ENCODE measurements at places on chromosomes 16 and 17.

DNA sequence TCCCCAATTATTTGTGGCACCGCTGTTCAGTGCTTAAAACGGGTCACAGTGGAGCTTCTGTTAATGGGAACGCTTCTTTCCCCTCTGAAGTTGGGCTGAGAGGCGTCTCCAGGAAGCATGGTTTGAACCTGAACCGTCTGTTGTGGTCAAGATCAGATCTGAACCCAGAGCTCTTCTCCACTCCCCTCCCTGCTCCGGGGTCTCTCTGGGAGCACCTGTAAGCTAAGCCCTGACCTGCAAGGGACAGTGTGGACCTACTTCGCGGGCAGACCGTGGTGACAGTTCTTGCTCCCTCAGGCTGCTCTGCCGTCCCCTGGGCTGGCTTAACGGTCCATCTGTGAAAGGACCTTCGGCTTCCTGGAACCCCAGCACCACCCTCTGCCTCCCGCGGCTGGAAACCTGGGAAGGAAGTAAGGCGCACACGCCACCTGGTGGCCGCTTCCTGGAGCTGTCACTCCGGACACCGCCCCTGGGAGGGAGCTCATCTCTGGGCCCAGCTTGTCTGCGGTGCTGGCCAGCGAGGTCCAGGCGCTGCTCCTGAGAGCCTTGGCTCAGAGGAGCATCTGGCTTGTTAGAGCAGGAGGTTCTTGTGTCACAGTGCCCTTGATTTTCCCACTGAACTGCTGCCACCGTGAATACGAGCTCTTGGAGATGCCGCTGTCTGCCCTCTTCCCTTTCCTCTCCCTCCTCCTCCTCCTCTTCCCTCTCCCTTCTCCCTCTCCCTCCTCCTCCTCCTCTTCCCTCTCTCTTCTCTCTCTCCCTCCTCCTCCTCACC is 518.5 kb upstream of the EEF2KMT start:
- peak; percentile 12 for DNase-seq

- DNase-seq = no peak
Observed at GRCh38 chr16:79792664-79793351, 192.3 kb upstream of the MAF start.

DNA sequence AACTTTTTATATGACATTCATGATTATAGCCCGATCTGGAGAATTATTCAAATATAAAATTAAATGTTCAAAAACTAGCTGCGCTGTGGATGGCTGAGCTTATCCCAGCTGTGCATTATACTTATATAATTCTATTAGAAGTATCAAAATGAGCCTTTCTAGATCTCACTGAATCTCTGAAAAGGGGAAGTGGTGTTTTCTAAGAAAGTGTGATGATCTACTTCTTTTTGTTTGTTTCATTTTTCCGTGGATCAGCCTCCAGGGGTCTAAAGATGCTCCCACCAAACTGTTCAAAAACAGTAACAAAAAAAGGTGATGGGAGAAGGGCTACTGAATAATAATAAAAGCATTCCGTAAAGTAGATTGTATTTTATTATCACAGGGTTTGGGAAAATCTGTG is 411.3 kb upstream of the PSMD7 start:
- no peak for DNase-seq

- no peak for DNase-seq
Observed at GRCh38 chr17:71032746-71033273, 863.5 kb downstream of the KCNJ2 start.

DNA sequence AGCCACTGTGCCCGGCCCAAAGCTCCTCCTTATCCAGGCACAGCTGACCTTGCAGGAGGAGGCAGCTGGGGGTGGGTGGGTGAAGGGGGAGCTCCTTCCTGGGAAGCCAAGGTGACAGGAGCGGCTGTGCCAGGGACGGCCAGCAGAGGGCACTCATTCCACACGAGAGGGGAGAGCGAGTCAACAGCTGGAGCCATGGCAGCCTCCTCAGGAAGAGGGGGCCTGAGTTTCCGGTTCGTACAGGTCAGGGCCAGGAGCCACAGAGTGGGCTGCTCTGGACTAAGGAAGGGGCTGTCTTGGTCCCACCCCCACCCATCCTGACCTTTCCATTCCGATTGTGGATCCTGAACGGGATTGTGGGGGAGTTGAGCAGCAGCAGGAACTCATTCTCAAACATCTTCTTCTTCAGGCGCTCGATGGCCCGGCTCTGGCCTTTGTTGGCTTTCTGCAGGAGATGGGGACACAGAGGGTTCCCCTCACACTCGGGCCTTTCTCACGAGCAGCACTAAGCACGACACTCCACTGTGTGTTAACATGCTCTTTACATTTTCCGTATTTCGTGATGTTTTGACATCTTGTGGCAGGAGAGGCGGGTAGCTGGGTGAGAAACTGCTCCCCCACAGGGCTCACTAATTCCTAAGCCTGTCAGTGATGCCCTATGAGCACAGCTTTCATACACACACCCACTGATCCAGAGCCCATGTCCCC is 61.6 kb downstream of the TIMM22 start:
- peak; percentile 35 for DNase-seq

DNA sequence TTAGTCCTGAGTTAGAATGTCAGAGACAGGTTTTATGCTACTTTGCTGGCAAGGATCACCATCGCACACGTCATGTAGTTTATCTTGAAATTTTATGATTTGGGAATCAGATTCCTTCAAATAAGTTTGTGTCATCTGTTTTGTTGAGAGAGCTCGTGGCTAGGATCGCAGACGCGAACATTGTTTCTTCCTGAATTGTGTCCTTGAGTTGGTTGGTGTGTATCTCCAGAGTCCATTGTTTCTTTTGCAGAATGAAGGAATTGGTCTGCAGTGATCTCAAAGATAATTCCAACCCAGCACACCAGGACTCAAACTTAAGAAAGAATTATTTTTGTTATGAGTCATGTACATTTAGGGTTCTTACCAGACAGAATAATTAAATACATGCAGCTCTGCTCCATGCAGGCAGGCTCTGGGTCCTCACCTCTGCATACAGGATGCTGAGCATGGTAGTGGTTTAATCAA is 51.6 kb downstream of the PRKCA start:
- no peak for DNase-seq

DNA sequence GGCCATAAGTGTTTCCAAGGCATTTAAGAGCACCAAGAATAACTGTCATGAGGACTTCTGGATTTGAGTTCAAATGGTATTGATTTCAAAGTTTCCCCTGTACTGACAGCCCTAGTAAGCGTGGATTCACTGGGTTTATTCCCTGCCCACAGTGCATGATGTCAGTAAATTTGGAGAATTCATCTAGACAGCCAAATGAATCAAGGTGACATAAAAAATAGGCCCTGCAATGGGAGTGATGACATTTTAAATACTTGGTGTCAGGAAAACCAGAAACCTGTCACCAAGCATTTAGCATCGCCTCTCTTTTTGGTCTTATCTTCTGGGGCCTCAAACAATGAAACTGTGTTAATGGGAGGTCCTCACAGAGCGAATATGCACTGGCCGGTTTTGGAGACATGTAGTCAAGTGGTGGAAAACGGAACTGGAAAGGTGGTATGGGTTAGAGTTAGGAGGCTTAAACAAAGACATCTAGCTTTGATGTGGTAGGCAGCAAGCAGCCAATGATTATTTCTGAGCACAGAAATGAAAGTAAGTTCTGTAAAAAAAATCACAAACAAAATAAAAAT is 29.1 kb downstream of the COG4 start:
- no peak for DNase-seq

DNA sequence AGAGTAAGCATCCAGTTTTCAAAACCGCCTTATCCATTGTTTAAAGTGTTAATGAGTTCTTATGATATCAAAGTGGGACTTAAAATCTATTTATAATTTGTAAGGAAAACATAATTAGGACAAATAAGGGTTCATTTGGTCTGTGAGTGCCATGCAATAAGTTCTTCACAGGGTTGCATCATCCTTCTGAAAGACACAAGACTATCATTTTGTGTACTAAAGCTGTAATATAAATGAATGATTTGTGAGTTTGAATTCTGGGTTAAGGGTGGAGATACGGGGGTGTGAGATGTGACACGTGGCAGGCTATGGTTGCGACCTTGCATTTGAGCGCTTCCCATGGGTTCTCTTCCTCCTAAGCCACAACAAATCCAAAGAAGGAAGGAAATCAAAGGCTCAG is 6.8 kb downstream of the GAN start:
- DNase-seq = no peak

GRCh38 chr17:29918922-29919856 is 10.8 kb downstream of the SSH2 start:
- no peak for DNase-seq

DNA sequence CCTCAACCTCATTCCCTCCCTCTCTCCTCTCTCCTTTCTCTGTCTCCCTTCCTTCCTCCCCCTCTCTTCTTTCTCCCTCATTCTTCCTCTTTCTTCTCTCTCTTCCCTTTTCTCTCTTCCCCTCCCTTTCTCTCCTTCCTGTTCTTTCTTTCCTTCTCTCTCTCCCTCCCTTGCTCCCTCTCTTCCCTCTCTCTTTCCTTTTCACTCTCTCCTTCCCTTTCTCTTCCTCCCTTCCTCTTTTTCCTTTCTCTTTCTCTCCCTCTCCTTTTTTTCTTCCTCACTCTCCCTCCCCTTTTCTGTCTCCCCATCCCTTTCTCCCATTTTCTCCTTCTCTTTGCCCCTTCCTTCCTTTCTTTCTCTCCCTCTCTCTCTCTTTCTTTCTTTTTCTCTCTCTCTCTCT is 7.9 kb upstream of the ELAC2 start:
- no peak for DNase-seq

DNA sequence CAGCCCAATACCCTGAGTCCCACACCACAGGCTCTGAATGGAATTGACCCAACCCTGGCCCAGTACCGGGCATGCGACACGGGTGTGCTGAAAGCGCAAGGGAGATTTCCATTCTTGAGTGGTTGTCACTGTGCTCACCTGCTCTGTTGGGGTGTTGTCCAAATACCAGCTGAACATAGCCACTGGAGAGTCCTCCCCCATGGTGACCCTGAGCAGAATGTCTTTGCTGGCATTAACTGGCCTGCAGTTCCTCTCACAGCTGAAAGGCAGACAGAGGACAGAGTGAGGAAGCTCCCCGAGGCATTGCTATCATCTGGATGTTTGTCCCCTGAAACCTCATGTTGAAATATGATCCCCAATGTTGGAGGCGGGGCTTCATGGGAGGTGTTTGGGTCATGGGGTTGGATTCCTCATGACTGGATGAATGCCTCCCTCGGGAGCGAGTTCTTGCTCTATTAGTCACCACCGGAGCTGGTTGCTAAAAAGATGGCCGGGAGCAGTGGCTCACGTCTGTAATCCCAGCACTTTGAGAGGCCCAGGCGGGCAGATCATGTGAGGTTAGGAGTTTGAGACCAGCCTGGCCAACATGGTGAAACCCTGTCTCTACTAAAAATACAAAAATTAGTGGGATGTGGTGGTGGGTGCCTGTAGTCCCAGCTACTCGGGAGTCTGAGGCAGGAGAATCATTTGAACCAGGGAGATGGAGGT is 57.3 kb upstream of the BCO1 start:
- DNase-seq = no peak

DNA sequence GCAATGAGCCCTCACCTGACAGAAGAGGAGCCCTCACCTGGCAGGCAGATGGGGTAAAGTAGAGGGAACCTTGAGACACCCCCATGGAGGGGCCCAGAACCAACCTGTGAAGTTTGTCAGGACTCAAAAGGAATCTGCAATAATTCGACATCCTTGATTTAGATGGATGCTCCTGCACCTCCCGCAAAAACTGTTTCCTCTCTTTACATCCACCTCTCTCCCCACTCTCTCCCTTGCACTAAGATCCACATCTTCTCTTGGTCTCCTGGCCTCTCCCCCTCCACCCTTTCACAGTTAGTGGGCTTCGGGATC is 34.9 kb upstream of the RBFOX3 start:
- no peak for DNase-seq

DNA sequence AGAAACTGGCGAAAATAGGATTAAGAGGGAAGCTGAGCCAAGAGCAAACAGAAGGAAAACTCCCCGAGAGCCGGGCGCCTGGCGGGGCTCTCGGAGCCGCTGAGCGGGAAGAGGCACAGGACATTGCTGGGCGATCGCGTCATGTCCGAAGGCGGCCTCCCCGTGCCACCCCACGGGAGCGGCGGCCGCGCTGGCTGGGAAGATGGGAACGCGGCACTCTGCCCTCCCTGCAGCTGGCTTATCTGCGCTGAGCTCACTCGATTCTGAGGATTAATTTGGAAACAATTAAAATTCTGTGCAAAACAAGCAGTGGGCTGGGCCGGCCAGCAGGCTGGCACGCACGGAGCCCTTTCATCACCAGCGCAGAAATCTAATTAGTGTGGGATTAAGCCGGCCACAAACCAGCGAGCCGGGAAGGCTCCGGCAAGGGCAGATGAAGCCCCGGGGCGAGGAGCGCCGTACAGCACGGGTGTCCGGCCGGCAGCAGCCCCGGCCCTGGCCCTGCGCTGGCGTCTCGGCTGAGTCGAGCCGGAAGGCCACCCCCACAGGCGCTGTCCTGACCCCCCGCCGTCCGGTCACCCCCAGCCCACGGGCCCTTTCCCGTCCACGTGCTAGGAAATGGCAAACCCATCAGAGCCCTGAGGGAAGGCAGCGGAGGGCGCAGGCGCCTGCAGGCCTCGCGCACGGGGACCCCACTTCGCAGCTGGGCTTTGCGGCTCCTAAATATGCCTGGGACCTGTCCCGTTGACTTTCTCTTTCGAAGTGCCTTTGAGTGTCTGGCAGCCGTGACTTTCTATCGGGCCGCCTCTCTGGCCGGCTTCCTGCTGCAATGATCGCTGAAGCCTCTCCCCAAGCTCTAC is 37.9 kb downstream of the SOX8 start:
- DNase-seq = no peak

DNA sequence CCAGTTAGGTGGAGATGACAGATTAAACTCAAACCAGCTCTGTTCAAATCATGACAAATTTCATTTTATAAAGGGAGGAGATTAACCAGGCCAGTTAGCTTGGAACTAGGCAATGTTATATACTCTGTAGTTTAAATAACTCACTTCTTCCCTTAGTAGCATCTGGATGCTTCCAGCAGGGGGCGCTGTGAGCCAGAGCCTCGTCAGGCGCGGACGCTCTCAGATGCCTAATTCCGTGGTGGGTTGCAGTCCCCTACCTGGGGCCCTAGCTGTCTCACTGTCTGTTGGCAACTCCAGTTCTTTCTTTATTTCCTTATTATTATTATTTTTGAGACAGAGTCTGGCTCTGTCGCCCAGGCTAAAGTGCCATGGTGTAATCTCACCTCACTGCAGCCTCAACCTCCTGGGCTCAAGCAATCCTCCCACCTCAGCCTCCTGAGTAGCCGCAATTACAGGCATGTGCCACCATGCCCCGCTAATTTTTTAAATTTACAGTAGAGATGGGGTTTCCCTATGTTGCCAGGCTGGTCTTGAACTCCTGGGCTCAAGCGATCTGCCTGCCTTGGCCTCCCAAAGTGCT is 17.3 kb upstream of the WFDC1 start:
- peak; percentile 12 for DNase-seq

GRCh38 chr17:45700171-45701090 is 83.7 kb upstream of the CRHR1 start:
- DNase-seq = no peak

- DNase-seq = no peak
Observed at GRCh38 chr17:14805348-14805747, 459.8 kb downstream of the PMP22 start.

GRCh38 chr17:68512960-68513474 is 787 bp downstream of the PRKAR1A start:
- peak; percentile 27 for DNase-seq

All from NK-92 treated with Interleukin-12 subunit alpha and Interleukin-12 subunit beta, amount 100 ng/mL, for 24 hours (cell line).